ENCODE measurements at places on chromosomes 3 and 15.

DNA sequence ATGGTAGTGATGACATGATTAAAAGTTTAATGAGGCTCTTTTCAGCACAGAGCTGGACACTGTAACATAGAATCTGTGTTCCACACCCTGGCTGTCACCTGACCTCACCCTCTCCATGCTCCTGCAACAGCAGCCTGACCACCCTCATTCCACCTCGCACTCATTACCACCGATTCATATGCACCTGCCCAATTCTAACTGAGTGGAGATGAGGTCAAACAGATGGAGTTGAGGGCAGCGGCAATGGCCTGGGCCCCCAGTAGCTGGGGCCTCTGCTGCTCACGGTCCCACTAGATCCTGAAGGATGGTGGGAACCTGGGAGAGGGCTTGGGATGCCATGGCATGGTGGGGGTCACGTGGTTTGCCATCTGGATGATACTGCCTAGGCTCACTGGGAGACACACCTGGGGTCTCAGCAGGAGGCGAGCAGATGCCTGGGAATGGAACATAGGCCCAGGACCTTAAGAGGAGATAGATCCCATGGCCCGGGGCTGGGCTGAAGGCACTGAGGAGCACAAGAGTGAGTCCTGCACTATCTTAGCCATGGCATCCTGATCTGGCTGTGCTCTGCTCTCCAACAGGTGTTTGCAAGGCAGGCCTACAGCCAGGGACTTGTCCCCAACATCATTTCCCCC, 1.3 kb downstream of the SCN5A start:
- DNase-seq, result no peak

DNA sequence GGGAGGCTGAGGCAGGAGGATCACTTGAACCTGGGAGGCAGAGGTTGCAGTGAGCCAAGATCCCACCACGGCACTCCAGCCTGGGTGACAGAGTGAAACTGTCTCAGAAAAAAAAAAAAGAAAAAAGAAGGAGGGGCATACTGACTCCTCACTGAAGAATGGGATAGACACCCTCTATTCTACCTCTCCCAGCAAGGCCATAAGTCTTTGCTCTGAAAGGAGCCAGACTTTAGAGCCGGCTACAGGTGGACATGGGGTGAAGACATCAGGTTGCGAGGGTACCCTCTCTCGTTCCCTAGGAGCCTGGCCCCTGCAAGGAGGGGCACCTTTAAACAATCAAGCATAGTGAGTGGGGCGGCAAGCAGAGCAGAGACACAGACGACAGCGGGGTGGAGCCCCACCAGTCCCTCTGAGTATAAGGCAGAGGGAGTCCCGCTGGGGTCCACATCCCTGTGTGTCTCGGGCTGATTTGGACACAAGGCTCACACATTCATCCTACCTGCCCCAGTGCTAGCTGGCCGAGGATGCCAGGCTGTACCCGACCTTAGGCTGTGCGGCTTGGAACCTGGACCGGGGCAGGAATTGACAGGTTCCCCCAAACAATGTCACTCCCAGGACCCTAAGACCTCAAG, 1.1 kb downstream of the GRAMD2A start:
- no peak for DNase-seq

- no peak for DNase-seq
Measured at GRCh38 chr3:36317915-36318314, 62.4 kb upstream of the STAC start.

DNA sequence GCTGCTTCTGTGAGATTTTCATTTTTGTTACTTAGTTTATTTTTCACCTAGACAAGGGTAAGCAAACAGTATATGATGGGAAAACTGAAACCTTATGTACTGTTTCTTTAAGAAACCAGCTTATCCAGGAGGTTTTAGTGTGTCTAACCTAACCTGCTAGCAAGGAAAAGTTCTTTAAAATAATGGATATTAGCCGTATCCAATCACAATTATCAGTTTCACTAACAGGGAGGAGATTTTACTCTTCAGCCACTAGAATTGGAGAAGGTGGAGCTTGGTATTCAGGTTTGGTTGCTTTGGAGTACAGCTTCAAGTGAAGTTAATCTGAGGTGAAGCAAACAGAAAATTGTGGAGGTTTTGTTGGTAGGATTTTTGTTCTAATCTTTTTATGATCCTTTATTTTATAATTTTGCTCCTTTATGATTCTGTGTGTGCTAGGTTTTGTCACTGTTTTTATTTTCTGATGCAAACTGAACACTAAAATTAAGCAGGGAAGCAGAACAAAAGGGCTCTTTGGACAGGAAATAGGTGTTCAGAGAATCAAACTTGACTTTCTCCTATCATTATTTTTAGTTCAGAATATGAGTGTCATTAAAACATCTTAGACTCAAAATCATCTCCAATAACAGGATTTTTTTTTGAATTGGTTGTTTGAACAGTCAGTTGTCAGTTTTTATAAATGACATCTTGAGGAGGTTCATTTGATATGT, 13.0 kb downstream of the ZFAND6 start:
- no peak for DNase-seq
